ENCODE measurements at places on chromosomes 5 and 9.

- H3K4me1 ChIP-seq, result no peaks in the 10 kb centered on the region
- H3K27ac ChIP-seq, result no peak overlapping the region
- no peaks in the 10 kb centered on the region for H3K27me3 ChIP-seq
- H3K4me3 ChIP-seq, result no peak overlapping the region
These were observed 70.5 kb downstream of the APBA1 start for GRCh38 chr9:69601698-69602097.

- no peaks in the 10 kb centered on the region for H3K27me3 ChIP-seq
- H3K4me1 ChIP-seq, result no peaks in the 10 kb centered on the region
- H3K4me3 ChIP-seq, result peak within 1 kb of the TSS; percentile 34
These were observed at the start of gene GPX3 for GRCh38 chr5:151020304-151021110. TSS of gene GPX3 (plus strand) at chr5:151020591. CDS start at chr5:151020655, 64 bp downstream.

GRCh38 chr9:130233587-130233945 lies 32.0 kb upstream of the HMCN2 start:
- DNase-seq, result no peak
- H3K4me1 ChIP-seq, result no peaks in the 10 kb centered on the region
- H3K27ac ChIP-seq, result no peak overlapping the region
- H3K36me3 ChIP-seq, result no peaks in the 10 kb centered on the region
- H3K4me3 ChIP-seq, result no peak overlapping the region

DNA sequence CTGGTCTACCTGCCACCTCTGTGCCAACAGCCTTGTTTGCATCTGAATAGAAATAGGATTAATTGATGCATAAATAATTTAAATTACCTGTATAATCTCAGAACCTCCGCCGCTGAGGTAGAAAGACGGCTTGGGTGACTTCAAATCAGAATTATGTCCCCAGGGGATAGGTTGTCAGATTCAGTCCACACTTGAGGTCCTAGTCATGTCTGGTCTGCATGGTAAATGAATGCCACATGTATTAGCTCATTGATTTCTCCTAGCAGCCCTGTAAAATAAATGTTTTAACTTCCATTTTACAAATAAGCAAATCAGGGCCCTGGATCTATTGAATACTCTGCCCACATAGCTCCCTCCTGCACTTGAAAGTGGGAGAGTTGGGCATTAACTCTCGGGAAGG lies 368.0 kb upstream of the WWC1 start:
- no peak overlapping the region for H3K27ac ChIP-seq
- no peak overlapping the region for H3K4me3 ChIP-seq
- DNase-seq, result no peak
- H3K4me1 ChIP-seq, result no peaks in the 10 kb centered on the region
- no peaks in the 10 kb centered on the region for H3K36me3 ChIP-seq
- H3K27me3 ChIP-seq, result no peaks in the 10 kb centered on the region

GRCh38 chr5:118554981-118555380 lies 433.4 kb downstream of the DTWD2 start:
- H3K4me3 ChIP-seq, result no peak overlapping the region
- H3K27ac ChIP-seq, result no peak overlapping the region
- no peaks in the 10 kb centered on the region for H3K27me3 ChIP-seq
- no peaks in the 10 kb centered on the region for H3K36me3 ChIP-seq

- H3K27me3 ChIP-seq, result no peaks in the 10 kb centered on the region
- H3K27ac ChIP-seq, result no peak overlapping the region
- no peaks in the 10 kb centered on the region for H3K36me3 ChIP-seq
- no peaks in the 10 kb centered on the region for H3K4me1 ChIP-seq
These were observed 55.2 kb downstream of the DROSHA start for GRCh38 chr5:31476738-31477141.

DNA sequence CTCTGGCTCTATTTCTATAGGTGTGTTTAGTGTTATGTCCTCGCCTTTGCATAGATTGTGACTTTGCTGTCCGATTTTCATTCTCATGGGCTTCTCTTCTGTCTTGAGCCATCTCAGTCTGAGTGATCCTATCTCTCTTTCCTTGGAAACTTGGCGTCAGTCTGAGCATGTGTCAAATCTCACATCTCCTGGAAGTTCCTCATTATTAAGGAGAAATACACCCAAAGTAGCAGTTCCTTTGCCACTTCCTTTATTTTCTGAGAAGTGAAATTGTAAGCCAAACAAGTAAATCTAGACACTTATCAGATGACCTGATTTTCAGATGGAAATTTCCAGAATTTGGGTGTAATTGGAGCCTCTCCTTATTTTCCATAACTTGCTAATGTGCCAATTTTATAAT lies 126.9 kb upstream of the ANKH start:
- no peaks in the 10 kb centered on the region for H3K27me3 ChIP-seq
- H3K27ac ChIP-seq, result no peak overlapping the region
- H3K4me3 ChIP-seq, result no peak overlapping the region
- no peak for DNase-seq

DNA sequence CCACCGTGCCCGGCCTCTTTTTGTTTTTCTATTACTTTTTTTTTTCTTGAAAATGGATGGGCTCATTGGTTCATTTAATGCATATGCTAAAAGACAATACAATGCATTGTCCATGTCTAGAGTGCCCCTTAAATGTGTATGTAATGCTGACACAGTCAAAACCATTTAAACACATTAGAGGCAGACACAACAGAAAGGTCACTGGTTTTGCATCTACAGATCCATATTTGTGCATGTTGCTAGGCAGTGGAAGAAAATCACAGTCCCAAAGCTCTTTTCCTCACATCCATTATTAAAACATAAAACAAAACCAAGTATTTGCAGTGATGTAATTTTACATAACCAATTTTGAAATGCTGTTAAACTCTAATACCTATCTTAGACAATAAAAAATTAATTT lies 389.0 kb downstream of the TAF11L14 start:
- H3K4me3 ChIP-seq, result no peak overlapping the region
- no peak overlapping the region for H3K27ac ChIP-seq
- no peaks in the 10 kb centered on the region for H3K27me3 ChIP-seq
- no peaks in the 10 kb centered on the region for H3K36me3 ChIP-seq
